ENCODE measurements at places on chromosomes 5 and 9.

- DNase-seq, result no peak
Measured at GRCh38 chr5:92206681-92207080, 823.6 kb upstream of the ARRDC3 start.

GRCh38 chr5:127525181-127525580 is 7.7 kb downstream of the PRRC1 start:
- DNase-seq, result no peak

GRCh38 chr5:178651046-178651810 is 24.4 kb upstream of the CLK4 start:
- no peak for DNase-seq

- no peak for DNase-seq
Measured at GRCh38 chr9:365436-365835, 150.8 kb downstream of the DOCK8 start.

- DNase-seq, result no peak
Measured at GRCh38 chr9:19976226-19976625, 187.4 kb upstream of the SLC24A2 start.
